ENCODE measurements at places on chromosomes 12 and 14.

DNA sequence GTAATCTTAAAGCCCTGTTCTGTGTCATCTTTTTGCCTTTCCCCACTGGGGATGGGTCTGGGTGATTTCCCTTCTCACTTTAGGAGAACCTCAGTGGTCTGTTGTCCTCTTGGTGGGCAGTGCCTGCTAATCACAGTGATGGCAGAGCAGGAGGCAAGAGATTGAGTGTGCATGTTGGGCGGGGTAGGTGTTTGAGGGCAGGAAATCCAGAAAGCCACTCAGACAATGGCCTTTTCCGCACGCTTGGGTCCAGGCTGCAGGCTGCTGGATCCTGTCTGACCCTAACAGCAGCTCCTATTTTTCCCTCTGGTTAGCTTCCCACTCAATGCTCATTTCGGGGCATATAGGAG is 13.7 kb upstream of the ITGA5 start:
- no peak for DNase-seq

DNA sequence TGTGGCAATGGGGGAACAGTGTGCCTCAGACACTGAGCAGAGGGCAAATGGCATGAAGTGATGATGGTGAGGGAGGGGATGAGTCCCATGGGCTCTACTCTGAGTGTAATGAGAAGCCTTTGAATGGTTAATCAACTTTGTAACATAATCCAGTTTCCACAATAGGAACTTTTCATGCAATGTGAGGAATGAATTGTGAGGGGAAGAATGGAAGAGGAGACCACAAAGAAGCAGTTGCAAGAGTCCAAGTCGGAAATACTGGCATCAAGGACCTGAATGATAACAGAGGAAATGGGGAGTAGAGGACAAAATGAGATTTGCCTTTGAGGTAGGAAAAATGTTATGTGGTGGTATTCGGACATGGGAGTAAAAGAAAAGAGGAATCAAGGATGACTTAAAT is 476.9 kb upstream of the PRICKLE1 start:
- DNase-seq = no peak

DNA sequence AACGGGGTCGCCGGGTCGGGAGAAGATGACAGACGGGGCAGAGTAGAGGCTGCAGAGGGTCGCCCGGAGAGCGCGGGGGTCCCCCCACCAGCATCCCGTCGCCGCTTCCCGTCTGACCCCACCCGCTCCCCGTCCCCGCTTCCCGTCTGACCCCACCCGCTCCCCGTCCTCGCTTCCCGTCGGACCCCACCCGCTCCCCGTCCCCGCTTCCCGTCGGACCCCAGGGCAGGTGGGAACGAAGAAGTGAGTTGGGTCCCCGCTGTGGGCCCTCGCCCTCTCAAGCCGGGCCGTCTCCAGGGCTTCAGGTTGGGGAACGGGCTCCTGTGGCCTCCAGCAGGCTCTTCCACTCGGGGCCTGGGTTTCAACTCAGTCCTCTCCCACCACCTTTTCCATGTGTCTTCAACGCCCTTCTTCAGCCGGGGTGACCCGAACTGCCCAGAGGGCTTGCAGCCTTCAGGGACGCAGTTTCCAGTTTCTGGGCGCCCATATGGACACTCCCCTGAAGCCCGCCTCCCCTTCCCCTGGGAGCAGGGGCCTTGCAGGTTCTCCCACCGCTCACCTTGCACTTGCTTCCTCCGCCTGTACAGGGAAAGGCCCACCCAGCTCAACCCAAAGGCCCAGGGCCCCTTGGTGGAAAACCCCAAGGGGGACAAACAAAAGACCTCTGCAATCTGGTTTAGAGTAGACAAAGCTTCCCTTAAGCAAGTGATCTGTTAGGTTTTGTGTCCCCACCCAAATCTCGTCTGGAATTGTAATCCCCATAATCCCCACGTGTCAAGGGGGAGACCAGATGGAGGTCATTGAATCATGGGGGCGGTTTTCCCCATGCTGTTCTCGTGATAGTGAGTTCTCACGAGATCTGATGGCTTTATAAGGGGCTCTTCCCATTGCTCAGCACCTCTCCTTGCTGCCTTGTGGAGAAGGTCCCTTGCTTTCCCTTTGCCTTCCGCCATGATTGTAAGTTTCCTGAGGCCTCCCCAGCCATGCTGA is 66.5 kb downstream of the TNFAIP2 start:
- DNase-seq = no peak

DNA sequence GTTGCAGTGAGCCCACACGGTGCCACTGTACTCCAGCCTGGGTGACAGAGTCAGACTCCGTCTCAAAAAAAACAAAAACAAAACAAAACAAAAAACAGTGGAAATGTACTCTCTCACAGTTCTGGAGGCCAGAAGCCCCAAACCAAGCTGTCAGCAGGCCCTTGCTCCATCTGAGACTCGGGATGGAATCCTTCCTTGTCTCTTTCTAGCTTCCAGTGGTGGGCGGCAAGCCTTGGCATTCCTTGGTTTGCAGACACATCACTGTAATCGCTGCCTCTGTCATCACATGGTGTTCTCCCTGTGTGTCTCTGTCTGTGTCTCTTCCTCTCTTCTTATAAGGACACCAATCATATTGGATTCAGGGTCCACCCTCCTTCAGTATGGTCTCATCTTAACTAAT is 6.4 kb downstream of the TNS2 start:
- DNase-seq = no peak

DNA sequence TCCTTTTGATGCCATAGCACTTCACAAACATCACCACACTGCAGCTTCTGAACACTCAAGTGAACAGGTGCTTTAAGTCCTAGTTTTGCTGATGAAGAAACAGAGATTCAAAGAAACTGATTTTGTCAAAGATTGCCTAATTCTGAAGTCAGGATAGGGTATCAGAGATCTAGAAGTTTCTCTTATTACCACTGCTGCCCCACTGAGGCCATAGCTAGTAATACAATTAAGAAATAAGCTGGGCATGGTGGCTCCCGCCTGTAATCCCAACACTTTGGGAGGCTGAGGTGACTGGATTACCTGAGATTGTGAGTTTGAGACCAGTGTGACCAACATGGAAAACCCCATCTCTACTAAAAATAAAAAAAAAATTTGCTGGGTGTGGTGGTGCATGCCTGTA is 458.3 kb upstream of the SEL1L start:
- no peak for DNase-seq

- peak; percentile 56 for DNase-seq
These were observed 26.6 kb upstream of the LTA4H start for GRCh38 chr12:96061864-96062453.

DNA sequence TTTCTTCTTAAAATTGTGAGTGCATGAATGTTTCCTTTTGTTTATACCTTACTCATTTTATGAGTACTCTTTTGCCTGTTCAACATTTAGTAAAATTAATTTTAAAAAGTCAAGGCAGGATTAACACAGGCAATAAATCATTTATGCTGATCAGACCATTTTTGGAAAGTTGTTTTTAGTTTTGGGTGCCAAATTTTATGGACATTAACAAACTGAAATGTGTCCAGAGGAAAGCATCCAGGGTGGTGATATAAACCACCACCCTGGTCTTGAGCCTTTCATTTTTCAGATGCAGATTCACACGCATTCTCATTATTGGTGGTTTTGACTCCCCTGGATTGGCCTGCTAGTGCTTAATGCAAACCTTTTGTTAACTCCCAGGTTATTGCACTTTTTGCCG is 26.3 kb downstream of the RASSF8 start:
- DNase-seq = no peak

DNA sequence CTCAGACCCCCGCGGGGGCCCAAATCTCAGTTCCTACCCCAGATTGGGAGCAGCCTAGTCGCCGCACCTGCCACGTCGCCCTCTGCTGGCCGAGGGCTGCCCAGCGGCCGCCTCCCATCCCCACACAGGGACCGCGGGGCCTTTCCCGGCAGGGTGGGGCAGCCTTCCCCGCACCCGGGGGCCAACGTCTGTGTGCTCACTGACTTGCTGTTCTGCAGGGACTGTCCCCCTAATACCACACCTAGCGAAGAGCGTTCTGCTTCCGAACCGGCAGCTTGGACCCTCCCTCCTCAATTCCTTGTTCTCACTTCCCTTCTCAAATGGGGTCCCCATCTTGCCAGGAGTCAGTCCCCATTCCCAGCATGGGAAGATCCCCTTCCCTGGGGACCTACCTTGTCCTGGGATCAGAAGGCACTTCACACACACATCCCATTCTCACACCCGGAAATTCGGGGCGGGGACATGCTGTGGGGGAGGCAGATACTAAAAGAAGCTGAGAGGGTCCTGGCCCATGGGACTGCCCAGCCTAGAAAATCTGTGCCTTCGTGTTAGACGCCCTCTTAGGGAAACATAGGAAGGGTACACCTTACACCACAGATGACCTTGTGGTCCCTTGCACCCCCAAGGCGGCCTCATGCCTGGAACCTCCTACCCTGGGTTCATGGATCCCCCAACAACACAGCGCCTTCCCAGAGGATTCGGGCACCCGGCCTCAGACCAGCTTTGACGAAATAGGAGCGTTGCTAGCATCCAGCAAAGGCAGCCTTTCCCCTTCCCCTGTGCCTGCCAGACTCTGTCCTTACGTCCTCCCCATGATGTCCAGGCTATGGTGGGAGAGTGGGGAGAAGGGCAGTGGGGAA is 16.4 kb downstream of the ACVRL1 start:
- DNase-seq = peak; percentile 49

DNA sequence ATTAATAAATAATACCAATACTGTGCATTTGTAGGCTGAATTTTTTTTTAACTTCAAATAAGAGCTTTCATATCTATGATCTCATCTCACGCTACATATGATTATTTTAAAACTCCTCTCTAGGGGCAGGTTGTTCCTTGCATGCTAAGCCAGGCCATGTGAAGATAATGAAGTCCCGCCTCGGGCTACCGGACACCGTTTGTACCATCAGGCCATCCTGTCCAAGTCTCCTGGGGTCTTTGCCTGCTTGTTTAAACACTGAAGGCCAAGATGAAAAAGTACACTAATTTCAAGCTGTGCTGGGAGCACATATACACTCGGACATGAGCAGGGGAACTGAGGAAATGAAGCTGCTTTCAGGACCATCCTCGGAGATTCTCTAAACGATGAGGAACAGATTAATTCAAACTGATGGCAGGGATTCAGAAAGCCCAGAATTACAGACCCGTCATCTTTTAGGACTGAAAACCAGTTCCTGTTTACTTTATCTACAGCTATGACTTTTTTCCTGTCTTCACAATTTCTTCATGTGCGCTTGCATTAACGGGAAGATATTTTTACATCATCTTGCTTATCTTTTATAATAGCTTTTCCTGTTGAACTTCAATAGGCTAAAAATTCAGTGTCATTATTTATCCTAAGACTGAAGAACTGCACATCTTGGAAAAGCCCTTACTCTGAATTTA is 6.3 kb upstream of the ABHD12B start:
- DNase-seq = no peak

GRCh38 chr14:53525608-53526007 is 372.5 kb upstream of the DDHD1 start:
- DNase-seq = no peak

DNA sequence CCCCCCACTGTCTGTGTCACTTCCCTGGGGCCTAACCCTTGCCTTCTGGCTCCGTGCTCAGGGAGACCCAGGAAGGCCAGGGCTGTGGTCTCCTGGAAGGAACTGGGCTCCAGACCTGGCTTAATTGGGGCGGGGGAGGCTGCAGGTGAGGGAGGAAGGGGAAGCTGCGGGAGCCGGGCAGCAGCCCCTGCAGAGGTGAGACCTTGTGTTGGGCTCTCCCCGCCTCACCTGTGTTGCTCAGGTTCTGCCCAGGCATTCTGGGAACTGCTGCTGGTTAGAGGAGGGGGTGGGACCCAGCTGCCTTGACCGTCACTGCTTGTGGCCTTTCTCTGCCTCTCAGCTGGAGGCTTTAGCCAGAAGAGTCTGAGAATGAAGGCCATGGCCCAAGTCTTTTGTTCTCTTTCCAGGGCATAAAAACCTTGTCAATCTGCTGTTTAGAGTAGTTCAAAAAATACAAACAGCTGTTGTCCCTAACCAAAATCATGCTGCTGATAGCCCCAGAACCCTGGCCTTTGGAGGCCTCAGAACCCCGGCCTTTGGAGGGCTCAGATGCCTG is 247.6 kb downstream of the CHST11 start:
- DNase-seq = no peak

- DNase-seq = no peak
These were observed 188.7 kb downstream of the TTC8 start for GRCh38 chr14:89013098-89013504.

- DNase-seq = no peak
These were observed 113.6 kb downstream of the ZFP36L1 start for GRCh38 chr14:68679301-68679700.

DNA sequence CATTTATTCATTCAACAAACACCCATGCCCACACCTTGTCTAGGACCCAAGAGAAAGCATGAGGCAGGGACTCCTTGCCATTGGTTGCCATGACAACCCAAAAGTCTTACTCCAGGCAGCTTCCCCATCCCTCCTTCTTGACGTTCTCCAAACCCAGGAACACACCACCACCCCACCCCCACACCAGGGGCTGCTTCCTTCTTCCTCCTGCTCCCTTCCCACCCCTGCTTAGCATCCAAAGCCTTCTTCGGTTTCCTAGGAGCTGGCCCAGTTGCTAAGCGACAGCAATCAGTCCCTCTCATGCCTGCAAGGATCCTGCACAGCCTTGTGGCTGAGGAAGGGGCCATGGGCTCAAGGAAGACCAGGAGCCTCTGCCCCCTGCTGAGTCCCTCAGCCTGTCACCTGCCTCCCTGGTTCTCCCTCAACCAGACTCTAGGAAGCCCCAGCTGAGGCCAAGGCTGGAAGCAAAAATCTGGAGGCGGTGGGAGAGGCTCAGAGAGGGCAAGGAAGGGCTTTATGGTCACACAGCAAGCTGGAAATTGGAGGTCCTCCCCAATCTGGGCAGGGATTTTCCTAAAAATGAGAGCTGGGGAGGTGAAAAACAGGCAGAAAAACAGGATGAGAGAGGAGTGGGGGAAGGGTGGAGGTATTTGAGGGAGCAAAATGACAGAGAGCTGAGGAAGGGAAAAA is 15.4 kb downstream of the RASAL1 start:
- DNase-seq = no peak

DNA sequence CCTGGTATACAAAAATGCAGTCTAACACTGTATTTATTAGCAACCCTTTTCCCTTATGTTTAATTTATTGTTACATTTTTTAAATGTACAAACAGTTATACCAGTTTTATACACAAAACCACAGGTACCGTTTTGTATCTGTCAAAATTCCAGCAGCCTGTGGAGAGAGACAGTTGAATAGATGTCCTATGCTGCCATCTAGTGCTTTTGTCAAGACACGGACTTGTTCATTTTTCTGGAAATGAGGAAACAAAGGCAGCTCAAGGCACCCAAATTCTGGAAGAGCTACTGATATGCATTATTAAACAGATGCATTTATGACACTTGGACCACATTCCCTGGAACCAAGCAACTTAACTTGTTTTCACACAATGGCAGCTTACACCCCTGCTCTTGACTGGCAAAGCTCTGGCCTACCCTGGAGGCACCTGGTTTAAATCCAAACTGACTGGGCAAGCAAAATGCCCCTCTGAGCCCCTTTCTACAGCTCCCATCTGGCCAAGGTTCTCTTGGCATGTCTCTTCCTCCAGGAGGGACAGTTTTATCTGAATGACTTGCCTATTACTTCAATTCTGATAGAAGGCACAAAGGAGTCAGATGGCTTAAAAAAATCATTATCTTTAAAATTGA is 286.9 kb upstream of the PRKD1 start:
- DNase-seq = no peak
